ENCODE measurements at places on chromosomes 12 and 14.
A peak's percentile ranks its signal among the peaks of the same experiment; 100 is the strongest.

GRCh38 chr12:102759466-102759865 lies 157.6 kb downstream of the PAH start:
- no peak for DNase-seq

DNA sequence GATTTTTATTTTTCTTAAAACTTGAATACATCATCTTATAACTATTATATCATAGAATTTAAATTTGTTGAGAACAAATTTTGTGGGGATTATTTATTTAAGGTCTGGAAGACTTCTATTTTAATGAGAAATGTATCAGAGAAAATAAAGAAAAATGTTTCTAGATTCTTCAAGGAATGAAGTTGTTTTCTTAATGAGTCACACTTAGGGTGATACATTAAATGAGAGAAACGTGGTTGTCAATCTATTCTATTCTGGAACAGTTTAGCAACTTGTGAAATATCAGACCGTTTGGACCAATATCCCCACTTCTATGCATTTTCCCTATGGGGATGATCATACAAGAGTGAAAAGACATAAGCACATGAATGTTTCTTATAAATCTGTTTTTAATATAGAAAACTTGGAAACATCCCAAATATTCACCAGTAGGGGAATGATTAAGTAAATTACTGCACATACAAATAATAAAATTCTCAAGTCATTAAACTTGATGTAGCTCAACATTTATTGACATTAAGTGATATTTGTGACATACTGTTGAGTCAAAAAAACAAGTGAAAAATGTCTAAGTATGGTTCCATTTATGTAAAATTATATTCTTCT lies 88.5 kb downstream of the E2F7 start:
- DNase-seq: no peak

DNA sequence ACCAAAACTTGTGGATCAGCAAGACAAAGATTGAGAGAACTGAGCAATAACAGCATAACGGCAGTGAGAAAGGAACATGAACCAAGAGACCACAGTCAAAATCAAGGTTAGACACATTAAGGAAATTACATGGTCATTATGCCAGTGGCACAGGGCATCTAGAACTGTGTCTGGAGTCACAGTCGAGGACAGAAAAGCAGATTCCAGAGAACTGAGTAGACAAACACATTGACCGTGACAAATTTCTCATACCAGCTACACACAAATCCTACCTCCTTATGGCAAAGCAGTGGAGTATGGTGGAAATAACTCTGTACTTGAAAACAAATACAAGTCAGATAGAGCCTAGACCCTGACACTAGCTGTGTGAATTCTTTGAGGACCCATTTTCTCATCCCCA lies 367.3 kb downstream of the DUSP6 start:
- DNase-seq: no peak

DNA sequence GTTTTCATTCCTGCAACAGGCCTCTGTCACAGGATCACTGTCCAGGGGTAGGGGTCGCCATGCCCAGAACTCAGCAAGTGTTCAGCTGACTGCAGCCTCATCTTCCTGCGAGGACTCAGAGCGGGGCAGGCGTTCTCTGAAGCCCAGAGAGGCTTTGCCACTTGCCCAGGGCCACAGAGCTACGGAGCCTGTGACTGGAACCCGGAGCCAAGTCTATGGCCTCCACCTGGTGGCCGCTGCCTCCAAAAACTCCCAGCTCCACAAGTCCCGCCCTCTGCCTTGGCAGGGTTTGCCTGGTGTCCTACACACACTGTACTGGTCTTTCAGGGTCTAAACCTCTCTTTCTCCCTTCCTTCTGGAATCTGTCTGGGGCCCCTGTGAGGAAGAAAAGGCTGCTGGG lies 8.7 kb upstream of the PPP1R13B start:
- no peak for DNase-seq

- no peak for DNase-seq
Observed at GRCh38 chr12:30582943-30583342, 112.7 kb downstream of the IPO8 start.

- no peak for DNase-seq
Observed at GRCh38 chr12:124582108-124582424, 14.7 kb upstream of the NCOR2 start.

DNA sequence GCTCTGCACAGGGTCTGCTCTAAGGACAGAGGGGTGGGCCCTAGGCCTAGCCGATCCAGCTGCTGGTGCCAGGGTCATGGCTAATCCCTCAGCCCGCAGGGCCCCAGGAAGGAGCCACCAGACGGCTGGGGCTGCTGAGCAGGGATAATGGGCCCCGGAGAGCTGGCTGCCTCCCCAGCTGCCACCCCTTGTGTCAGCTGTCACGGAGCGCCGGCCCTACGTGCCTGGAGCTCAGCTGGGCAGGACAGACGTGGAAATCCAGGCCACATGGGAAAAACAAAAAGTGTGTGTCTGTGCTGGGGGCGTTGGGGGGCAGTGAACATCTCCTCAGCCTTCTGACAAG lies 36.2 kb downstream of the CHGA start:
- DNase-seq: no peak

GRCh38 chr12:3299929-3300832 lies 190.8 kb upstream of the PRMT8 start:
- DNase-seq: peak; percentile 78

- no peak for DNase-seq
Observed at GRCh38 chr14:72745546-72745945, 148.4 kb downstream of the DPF3 start.

DNA sequence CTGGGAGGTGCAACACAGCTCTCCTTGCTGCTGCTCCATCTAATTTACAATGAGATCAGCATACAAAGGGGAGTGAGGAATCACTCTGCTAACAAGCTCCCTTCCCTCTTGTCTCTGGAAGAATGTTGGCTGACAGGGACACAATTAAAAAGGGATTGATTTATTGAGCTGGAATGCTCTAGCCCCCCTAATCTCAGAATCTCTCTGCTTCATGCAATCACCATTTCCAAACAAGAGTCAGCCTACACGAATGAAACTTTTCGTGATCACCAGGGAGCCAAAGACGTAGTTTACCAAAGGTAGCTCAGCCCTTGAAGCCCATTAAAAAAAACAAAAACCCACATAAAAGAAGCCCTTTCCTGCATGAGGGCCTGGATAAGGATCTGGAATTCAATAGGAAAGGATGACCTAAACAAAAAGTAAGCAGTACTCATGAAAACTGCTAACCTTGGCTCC lies 223.8 kb downstream of the C12orf75 start:
- no peak for DNase-seq

GRCh38 chr12:84276215-84276614 lies 636.4 kb downstream of the SLC6A15 start:
- no peak for DNase-seq

GRCh38 chr14:21032326-21033132 lies 2.1 kb downstream of the RNASE13 start:
- DNase-seq: no peak

GRCh38 chr12:26825459-26826016 lies 7.5 kb downstream of the ITPR2 start:
- no peak for DNase-seq

GRCh38 chr12:29152223-29152868 lies 3.3 kb downstream of the FAR2 start:
- no peak for DNase-seq

- no peak for DNase-seq
Observed at GRCh38 chr12:121227294-121227693, 17.4 kb downstream of the P2RX4 start.

- no peak for DNase-seq
Observed at GRCh38 chr12:53193985-53194716, 12.9 kb downstream of the ITGB7 start.

DNA sequence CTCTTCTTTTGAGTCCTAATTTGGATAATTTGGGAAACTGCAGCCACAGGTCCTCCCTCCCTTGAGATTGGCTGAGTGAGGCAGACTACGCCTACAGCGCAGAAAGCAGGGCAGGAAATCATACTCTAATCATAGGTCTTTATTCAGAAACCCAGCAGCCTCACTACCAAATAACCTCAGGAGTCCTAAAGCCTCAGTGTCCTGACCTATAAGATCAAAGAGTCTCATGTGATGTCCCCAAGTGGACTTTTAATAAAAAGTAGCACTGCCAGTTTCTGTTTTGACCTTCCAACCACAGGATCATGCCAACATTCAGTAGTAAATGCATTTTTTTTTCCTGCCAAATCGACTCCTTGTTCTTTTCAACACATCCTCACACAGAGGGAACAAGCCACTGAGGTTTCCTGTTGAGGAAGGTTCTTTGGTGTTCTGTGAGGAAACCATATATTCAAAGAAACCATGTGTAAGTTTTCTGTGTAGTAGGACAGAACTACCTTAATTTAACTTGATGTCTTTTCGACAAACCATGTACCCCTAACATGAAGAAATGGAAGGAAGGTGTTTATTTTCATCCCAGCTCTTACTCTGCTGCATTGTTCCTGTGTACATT lies 72.2 kb downstream of the VCPKMT start:
- peak; percentile 10 for DNase-seq

GRCh38 chr12:124109760-124110159 lies 136.7 kb downstream of the ZNF664 start:
- no peak for DNase-seq

- DNase-seq: no peak
Observed at GRCh38 chr12:810116-810515, 57.7 kb downstream of the WNK1 start.

- DNase-seq: no peak
Observed at GRCh38 chr14:61130512-61131260, 149.6 kb downstream of the SLC38A6 start.

GRCh38 chr12:81759190-81760051 lies at the start of gene PPFIA2:
PPFIA2 (minus strand) TSS chr12:81759350.
- DNase-seq: no peak

- DNase-seq: no peak
Observed at GRCh38 chr14:64509036-64509435, 4.5 kb downstream of the ZBTB1 start.

- DNase-seq: peak; percentile 77
Observed at GRCh38 chr12:6788972-6789924, at the start of gene CD4. CD4 (plus strand) TSS chr12:6789528; CDS start chr12:6800139, 10,611 bp downstream.

DNA sequence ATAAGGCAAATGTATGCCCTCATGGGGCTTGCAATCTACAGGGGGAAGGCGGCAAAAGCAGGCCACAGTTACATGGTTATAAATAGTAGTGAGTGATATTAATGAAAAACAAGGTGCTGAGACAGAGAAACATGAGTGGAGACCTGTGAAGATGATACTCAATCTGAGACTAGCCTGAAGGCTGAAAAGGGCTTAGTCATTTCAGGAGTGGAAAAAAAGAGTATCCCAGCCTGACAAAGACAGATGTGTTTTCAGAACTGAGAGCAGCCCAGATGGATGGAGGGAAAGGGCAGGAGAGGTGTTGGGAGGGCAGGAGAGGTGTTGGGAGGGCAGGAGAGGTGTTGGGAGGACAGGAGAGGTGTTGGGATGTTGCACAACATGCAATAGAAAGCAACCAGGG lies 181.9 kb downstream of the C12orf42 start:
- DNase-seq: no peak

DNA sequence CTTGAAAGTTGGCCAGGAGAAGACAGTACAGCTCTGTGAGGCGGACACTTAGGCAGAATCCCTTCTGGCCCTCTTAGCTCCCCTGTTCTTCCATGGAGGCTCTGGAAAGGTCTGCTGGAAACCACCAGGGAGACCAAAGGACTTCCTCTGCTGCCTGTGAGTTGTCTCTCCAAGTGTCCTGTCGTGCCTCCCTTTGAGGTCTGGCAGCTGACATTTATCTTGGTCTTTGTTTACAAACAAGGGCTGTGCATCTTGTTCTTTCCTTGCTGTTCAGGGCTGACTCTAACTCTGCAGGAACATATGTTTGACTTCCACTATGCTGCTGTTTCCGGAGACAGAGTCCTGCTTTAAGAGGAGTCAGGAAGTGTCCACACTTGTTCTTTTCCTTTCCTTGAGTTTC lies 159.9 kb upstream of the FRMD6 start:
- DNase-seq: no peak

GRCh38 chr14:100834082-100834793 lies 8.3 kb downstream of the MEG3 start:
- no peak for DNase-seq

GRCh38 chr14:57031474-57031873 lies 221.2 kb upstream of the OTX2 start:
- no peak for DNase-seq

DNA sequence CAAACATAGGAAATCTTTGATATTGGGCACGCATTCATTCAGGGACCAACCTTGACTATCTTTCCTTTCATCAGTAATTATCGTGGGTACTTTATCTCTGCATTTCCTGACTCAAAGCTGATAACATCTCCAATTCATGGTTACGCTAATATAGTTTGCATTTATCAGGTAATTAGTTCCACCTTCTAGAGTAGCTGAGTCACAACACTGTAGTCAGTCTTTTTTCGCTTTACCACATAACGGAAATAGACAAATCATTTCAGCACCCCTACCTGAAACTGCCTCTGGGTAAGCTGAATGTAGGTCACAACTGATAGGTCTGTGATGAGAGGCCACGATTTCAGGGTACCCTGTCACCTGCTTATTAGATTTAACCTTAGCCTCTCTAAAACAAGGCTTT lies 36.7 kb upstream of the IL22 start:
- DNase-seq: peak; percentile 49

- DNase-seq: no peak
Observed at GRCh38 chr12:93292731-93293566, 84.8 kb upstream of the NUDT4 start.

DNA sequence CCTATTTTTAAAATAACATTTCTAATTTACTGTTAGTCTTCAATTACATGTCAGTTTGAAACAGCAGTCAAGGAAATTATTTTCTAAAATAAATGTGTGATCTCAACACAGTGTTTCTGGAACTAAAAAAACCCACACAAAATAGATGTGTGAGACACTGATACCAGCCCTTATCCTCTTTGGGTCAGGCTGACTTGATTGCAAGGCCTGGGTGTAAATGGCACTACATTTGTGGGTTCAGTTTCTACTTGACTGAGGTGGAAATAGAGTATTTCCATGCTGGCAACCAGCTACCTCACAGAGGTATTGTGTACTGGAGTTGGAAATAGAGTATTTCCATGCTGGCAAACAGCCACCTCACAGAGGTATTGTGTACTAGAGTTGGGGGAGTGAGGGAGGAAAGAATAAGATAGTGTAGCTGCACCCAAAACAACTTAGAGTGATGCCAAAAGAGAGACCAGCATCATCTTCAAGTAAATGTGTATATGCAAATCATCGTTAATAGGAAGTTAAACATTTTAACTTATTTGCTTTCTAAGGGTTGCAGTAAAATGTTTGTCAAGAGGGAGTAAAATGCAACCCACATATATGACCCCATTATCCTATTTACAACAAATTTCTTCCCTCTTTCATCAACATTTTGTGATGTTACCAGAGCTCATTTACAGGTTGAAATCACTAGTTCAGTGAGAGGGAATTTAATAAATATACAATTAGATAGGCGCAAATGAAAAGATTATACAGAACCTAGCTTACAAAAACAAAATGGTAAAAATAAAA lies 10.7 kb upstream of the LYZ start:
- no peak for DNase-seq
